ENCODE measurements at places on chromosomes 2 and 18. TPM values are rescaled to one million over a fixed set of nuclear protein-coding genes. Genes with fewer than 3 reads are reported as not detected.

The CD226 gene
- total RNA-seq = not detected

The RASGRP3 gene
- 1.8 TPM for total RNA-seq

The IL36B gene
- not detected for total RNA-seq

The LONRF2 gene
- total RNA-seq = not detected

The PIAS2 gene
- 14.4 TPM for total RNA-seq

The EN1 gene
- total RNA-seq = not detected

The PRKAG3 gene
- total RNA-seq = not detected

The CPLX4 gene
- not detected for total RNA-seq

The SCG2 gene
- 2.3 TPM for total RNA-seq

The CERKL gene
- total RNA-seq = not detected

The ALPG gene
- total RNA-seq = not detected

The FEV gene
- total RNA-seq = not detected

The KHK gene
- not detected for total RNA-seq

The SYT4 gene
- not detected for total RNA-seq

The PDE6D gene
- 34.8 TPM for total RNA-seq

The OR6B2 gene
- total RNA-seq = not detected

The CNOT9 gene
- 38.5 TPM for total RNA-seq

The ITM2C gene
- 151 TPM for total RNA-seq

The TUBA4B gene
- total RNA-seq = not detected

The GALNT5 gene
- 4.2 TPM for total RNA-seq

The CNTNAP5 gene
- total RNA-seq = not detected

The STK36 gene
- 21.7 TPM for total RNA-seq

The REG3A gene
- not detected for total RNA-seq

The WNT10A gene
- total RNA-seq = not detected

The AMER3 gene
- total RNA-seq = not detected

The MOCOS gene
- 1.1 TPM for total RNA-seq

The CRYBA2 gene
- total RNA-seq = not detected

The RAPGEF4 gene
- 11.0 TPM for total RNA-seq

The HNMT gene
- 19.8 TPM for total RNA-seq

The CHRND gene
- not detected for total RNA-seq

The EFEMP1 gene
- 5,147 TPM for total RNA-seq

The HOXD4 gene
- not detected for total RNA-seq

The TYMS gene
- 13.7 TPM for total RNA-seq

The PROM2 gene
- total RNA-seq = under 0.01 TPM

The TTN gene
- under 0.01 TPM for total RNA-seq

The CPO gene
- total RNA-seq = not detected

The MAIP1 gene
- 8.6 TPM for total RNA-seq

The TTC32 gene
- total RNA-seq = 12.6 TPM

The NEMP2 gene
- 2.2 TPM for total RNA-seq

The ZNF236 gene
- 4.4 TPM for total RNA-seq
